Subcutaneous adipose tissue (tissue), 4 donors: ENCODE measurements at places on chromosomes 3 and 15. TPM values are rescaled to one million over a fixed set of nuclear protein-coding genes. Genes with fewer than 3 reads are reported as not detected.

Gene CRABP1
- not detected for total RNA-seq

Gene FEZF2
- not detected for total RNA-seq

Gene ALDH1L1
- 66.4 TPM for total RNA-seq

Gene TLNRD1
- 33.5 TPM for total RNA-seq

Gene MAGEL2
- total RNA-seq = not detected

Gene ALDH1A2
- 15.2 TPM for total RNA-seq

Gene FES
- total RNA-seq = 85.2 TPM

Gene NOX5
- 0.34 TPM for total RNA-seq

Gene CKMT1B
- total RNA-seq = not detected

Gene SFMBT1
- total RNA-seq = 11.5 TPM

Gene COL6A5
- not detected for total RNA-seq

Gene FGF7
- 29.2 TPM for total RNA-seq

Gene SPESP1
- total RNA-seq = 6.0 TPM

Gene ZNF501
- total RNA-seq = 4.7 TPM

Gene SLC6A1
- 0.44 TPM for total RNA-seq

Gene C3orf85
- not detected for total RNA-seq

Gene KLHL18
- total RNA-seq = 10.3 TPM

Gene KIF23
- total RNA-seq = 0.75 TPM

Gene FGD5
- 22.2 TPM for total RNA-seq

Gene ARIH2
- total RNA-seq = 110 TPM

Gene PP2D1
- total RNA-seq = not detected

Gene ENTPD3
- total RNA-seq = 0.66 TPM

Gene ATP8B4
- total RNA-seq = 39.9 TPM

Gene ZCWPW2
- total RNA-seq = 0.38 TPM

Gene PLSCR4
- 144 TPM for total RNA-seq

Gene AMOTL2
- 92.5 TPM for total RNA-seq

Gene MORC1
- not detected for total RNA-seq

Gene ACOX2
- total RNA-seq = 17.0 TPM

Gene PYGO1
- total RNA-seq = 3.7 TPM

Gene SLC27A2
- total RNA-seq = 10.9 TPM

Gene MYL3
- total RNA-seq = 7.6 TPM

Gene TPM1
- 324 TPM for total RNA-seq

Gene ARPIN
- 21.2 TPM for total RNA-seq

Gene PDZRN3
- total RNA-seq = 25.3 TPM

Gene GPR27
- 0.38 TPM for total RNA-seq

Gene SERPINI2
- not detected for total RNA-seq

Gene NBEAL2
- total RNA-seq = 13.4 TPM
